ENCODE measurements at places on chromosomes 13 and 19. TPM values are rescaled to one million over a fixed set of nuclear protein-coding genes. Genes with fewer than 3 reads are reported as not detected.

The IFNL1 gene
- not detected for polyA plus RNA-seq

The CYP2S1 gene
- polyA plus RNA-seq = 0.46 TPM

The CNN1 gene
- polyA plus RNA-seq = 43.0 TPM

The IGFL1 gene
- not detected for polyA plus RNA-seq

The CPAMD8 gene
- polyA plus RNA-seq = 4.2 TPM

The FPR1 gene
- 1.6 TPM for polyA plus RNA-seq

The RPL18A gene
- 2,715 TPM for polyA plus RNA-seq

The LONP1 gene
- polyA plus RNA-seq = 67.0 TPM

The CD37 gene
- 18.5 TPM for polyA plus RNA-seq

The CDX2 gene
- not detected for polyA plus RNA-seq

The WDR62 gene
- polyA plus RNA-seq = 3.1 TPM

The CHST8 gene
- 0.52 TPM for polyA plus RNA-seq

The RGS9BP gene
- 0.06 TPM for polyA plus RNA-seq

The OR7A5 gene
- not detected for polyA plus RNA-seq

The PSPN gene
- polyA plus RNA-seq = 0.80 TPM

The KIRREL2 gene
- 0.31 TPM for polyA plus RNA-seq

The SBK2 gene
- polyA plus RNA-seq = 3.2 TPM

The NPAS1 gene
- 7.0 TPM for polyA plus RNA-seq

The CEACAM20 gene
- polyA plus RNA-seq = not detected

The ZNF383 gene
- 10.6 TPM for polyA plus RNA-seq

The ATP11A gene
- 27.0 TPM for polyA plus RNA-seq

The DOHH gene
- polyA plus RNA-seq = 10.3 TPM

The SLITRK6 gene
- polyA plus RNA-seq = 4.4 TPM

The ZNF714 gene
- polyA plus RNA-seq = 12.1 TPM

The NLRP12 gene
- polyA plus RNA-seq = 0.46 TPM

The FFAR3 gene
- not detected for polyA plus RNA-seq

The MISP3 gene
- 0.49 TPM for polyA plus RNA-seq

The KDM4B gene
- polyA plus RNA-seq = 26.1 TPM

The RNF17 gene
- 0.40 TPM for polyA plus RNA-seq

The OVOL3 gene
- not detected for polyA plus RNA-seq

The ZNF98 gene
- polyA plus RNA-seq = not detected

The ADGRE3 gene
- not detected for polyA plus RNA-seq

The PGLYRP1 gene
- polyA plus RNA-seq = 0.83 TPM

The GNG7 gene
- polyA plus RNA-seq = 2.4 TPM

The RFPL4A gene
- polyA plus RNA-seq = 0.26 TPM

The EDDM13 gene
- polyA plus RNA-seq = 1.3 TPM

The THSD8 gene
- 2.2 TPM for polyA plus RNA-seq

The LYPD3 gene
- polyA plus RNA-seq = 2.4 TPM

The ASF1B gene
- 8.6 TPM for polyA plus RNA-seq

The RHPN2 gene
- polyA plus RNA-seq = 0.84 TPM

The PIK3R2 gene
- 66.1 TPM for polyA plus RNA-seq
